ENCODE measurements at places on chromosomes 1 and 21.

GRCh38 chr1:231629132-231629531, 2.5 kb downstream of the DISC1 start:
- no peak for DNase-seq

- DNase-seq = no peak
Observed at GRCh38 chr1:206680279-206680678, 4.4 kb upstream of the MAPKAPK2 start.

DNA sequence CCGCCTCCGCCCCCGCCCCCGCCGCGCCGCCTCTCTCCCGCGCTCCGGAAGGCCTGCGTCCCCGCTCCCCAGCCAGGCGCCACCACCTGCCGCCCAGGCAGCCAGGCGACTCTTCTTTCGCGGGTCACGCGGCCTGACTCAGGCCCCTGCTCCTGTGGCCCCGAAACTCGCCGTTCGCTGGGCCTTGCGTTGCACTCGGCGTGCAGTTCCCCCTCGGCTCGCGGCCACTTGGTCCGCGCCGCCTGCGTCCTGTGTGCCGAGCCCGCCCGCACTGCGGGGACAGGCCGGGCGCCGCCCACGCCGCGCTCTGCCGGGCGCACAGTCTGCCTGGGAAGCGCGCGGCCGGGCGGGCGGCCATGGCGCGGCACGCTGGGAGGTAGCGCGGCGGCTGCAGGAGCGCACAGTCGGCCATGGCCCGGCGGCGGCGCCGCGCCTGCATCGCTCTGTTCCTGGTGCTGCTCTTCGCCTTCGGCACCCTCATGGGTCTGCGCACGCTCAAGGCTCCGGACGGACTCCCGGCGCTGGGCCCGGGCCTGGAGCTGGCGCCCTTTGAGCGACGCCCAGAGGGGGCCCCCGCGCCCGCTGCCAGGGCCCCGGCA, at the start of gene MANEAL:
Gene MANEAL, plus strand, starts transcription at position 75 of the 599 bp plus-strand sequence. Its CDS starts 336 bp downstream, at position 411.
- no peak for DNase-seq

DNA sequence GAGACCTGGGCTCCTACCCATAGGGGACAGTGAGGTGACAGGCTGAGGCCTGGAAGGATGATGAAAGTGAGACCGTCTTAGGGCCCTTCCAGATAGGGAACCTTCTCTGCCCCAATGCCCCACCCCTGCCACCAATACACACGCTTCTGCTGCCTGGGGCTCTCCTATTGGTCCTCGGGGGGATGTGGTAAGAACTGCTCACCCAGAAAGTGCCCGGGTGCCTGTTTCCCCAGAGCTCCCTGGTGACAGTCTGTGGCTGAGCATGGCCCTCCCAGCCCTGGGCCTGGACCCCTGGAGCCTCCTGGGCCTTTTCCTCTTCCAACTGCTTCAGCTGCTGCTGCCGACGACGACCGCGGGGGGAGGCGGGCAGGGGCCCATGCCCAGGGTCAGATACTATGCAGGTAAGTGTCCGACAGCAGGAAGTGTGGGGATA, 948 bp downstream of the SEMA4A start:
- DNase-seq = no peak

DNA sequence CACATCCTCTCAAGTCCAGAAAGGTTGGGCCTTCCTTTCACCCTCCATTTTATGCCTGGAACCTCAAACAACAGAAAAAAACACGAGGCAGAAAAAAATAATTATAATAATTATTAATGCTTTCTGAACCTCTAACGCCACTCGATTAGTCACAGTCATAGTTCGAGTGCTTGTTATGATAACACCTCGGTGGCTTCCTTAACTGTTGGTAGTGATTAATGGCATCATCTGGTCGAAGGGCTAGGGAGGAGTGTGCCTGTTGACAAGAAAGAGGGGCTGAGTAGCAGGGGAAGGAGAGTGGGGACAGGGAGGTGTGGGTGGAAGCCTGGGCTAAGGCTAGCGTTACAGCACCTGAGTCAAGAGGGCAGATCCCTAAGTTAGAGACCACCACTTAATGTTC, 21.3 kb upstream of the IL10 start:
- no peak for DNase-seq

- no peak for DNase-seq
Observed at GRCh38 chr1:32701951-32702598, 495 bp downstream of the SYNC start.

GRCh38 chr21:36874665-36875064, 91.8 kb downstream of the HLCS start:
- no peak for DNase-seq

DNA sequence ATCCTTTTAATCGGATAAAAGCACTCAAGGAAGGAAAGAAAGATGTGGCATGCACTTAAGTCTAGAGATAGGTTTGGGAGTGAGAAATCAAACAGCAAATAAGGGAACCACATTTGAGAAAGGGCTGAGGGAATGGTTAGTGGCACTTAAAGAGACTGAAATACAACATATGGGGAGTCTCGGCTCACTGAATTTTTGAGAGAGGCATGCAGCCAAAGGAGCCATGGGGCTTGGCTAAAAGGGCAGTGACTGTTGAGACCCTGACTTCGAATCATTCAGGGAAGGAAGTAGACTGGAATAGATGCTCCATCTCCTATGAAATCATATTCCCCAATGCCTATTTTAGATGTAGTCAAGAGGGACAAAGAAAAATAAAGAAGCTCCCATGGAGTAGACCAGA, 58.3 kb upstream of the HAO2 start:
- no peak for DNase-seq

DNA sequence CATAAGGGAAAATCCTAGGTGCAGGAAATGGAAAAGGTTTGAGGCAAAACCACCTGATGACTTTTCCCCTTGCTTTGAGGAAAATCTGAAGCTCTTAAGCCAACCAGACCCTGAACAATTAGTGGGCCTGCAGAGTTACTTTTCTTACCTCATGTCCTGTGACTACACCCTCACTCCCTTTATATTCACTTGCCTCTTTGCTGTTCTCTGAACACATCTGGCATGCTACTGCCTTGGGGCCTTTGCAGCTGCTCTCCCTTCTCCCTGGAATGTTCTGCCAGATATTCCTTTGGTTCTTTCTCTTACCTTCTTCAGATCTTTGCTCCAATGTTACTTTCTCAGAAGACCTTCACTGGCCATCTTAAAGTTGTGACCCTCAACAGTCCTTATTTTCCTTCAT, 21.8 kb downstream of the RPTN start:
- DNase-seq = no peak

DNA sequence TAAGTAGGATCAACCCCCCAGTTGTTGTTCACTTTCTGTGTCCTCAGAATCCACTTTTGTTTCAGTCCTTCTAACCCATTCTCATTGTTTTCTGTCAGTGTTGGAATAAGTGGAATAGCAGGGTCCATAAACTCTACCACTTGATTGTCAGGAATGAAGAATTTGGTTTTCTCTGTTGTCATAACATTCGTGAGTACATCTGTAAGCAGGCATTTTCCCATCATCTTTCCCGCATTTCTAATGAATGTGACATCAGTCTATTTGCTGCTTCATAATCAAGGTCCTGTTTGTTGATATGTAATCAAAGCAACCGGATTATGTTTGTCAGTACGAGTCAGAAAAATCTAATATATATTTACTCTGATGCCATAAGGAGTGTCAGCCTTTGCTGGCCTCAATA, 147.1 kb downstream of the KIF26B start:
- DNase-seq = no peak

DNA sequence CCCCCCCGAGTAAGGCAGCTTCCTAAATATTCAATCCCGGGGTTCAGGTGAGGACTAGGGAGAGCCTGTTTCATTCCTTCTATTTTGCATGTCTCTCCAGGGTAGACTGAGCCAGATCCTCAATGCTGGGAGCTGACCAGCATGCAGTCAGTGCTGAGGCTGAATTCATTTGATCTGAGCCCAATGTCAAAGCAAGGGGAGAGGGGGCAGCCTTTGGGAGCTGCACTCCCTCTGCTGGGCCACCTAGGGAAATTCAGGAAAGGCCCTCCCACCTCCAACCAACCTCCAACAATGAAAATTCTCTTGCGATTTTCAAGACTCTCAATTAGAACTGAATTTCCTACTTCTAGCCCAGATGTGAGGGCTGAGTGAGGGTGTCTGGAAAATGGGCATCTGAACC, 371.2 kb downstream of the NPHP4 start:
- no peak for DNase-seq

- DNase-seq = no peak
Observed at GRCh38 chr1:109984190-109984455, 442 bp upstream of the AHCYL1 start.

DNA sequence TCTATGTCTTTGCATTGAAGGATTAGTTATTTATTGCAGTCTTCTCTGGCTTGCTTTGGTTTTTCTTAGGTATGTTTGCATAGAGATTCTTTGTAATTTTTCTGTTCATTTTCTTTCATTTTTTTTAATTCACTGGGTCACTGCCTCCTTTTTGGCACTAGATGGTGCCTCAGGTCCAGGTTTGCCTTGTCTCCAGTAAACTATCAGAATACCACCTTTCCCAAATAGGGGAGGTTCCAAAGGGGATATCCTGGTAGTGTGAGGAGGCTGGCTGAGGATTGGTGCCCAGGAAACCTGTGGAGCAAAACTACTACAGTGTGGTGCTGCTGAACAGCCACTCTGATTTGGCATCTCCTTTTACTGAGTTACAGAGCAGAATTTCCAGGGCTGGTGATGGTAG, 257.1 kb downstream of the KCTD3 start:
- no peak for DNase-seq

DNA sequence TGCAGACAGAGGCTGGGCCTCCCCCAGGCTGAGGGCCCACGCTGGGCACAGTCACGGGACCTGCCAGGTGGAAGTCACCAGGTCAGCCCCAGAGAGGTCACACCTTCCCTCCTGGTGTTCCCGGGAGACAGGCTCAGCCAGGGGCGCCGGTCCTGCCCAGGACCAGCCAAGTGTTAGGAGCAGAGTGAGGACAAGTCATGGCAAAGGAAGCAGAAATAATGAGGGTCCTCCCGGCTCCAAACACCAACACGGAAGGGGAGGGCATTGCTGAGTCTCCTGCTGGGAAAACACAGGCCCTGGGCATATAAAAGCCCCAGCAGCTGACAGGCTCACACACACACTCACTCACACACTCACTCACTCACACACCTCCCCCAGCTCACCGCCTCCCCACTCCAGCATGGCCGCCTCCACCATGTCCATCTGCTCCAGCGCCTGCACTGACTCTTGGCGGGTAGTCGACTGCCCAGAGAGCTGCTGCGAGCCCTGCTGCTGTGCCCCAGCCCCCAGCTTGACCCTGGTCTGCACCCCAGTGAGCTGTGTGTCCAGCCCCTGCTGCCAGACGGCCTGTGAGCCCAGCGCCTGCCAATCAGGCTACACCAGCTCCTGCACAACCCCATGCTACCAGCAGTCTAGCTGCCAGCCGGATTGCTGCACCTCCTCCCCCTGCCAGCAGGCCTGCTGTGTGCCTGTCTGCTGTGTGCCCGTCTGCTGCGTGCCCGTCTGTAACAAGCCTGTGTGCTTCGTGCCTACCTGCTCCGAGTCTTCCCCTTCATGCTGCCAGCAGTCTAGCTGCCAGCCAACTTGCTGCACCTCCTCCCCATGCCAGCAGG, at the start of gene KRTAP10-10:
Gene KRTAP10-10, plus strand, starts transcription at position 339 of the 833 bp plus-strand sequence. Its CDS starts 62 bp downstream, at position 401.
- DNase-seq = no peak

DNA sequence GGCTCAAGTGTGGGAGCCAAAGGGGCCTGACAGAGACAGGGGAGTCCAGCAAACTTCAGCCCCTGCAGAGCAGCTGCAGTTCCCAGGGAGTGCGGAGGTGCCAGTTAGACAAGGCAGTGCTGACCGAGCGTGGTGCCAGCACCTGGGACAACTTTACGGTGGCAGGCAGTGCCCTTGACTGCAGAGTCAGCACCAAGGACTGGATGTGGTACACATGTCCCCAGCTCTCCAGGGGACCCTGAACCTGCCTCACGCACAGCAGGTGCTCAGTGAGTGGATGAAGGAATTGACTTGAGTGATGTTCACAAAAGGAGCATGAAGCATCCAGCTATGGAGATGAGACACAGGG, 296.5 kb downstream of the SIPA1L2 start:
- no peak for DNase-seq

DNA sequence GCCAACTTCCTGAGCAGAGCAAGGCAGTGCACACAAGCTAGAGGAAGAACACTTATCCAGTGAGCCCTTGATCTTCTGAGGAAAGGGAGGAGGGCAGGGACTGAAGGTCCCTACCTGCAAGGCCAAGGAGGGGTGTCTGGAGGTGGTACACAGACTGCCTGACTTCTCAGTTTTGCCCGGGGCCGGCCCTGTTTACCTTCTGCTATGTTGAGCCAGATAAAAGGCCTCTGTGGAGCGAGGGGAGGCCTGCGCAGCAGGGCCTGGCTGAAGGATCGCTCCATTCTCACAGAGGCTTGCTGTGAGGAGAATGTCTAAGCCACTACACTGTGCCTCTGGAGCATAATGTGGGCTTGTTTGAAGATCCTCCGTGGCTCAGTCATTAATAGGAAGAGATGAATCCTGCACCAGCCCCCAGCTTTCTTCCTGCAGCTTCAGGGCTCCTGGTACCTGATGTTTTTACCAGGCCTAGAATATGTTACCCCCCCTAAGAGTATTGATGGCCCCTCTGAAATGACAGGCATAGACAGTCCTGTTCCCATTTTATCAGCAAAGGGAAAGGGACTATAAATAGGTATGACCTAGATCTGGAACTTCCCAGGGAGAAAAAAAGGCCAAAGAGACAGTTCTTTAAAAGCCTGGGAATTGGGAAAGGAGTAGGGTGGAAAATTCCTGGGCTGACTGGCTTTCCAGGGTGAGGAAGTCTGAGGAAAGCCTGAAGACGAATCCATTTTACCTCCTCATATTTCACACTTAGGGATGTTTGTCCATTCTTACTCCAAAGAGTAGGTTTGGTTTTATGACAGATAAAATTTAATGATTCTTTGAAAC, 4.7 kb downstream of the POGK start:
- DNase-seq = no peak

- no peak for DNase-seq
Observed at GRCh38 chr1:239765163-239765562, 326.5 kb upstream of the FMN2 start.

DNA sequence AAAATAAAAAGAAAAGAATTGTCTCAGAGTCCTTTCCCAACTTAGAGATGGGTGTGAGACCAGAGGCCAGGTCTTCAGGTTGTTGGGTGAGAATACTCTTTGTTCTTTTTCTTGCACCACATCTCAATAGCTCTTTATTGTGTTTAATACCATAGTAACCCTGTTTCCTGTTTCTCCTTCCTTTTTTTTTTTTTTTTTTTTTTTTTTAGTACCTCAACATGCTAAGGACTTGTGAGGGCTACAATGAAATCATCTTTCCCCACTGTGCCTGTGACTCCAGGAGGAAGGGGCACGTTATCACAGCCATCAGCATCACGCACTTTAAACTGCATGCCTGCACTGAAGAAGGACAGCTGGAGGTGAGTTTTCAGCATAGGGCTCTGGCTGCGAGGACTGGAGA, 24.4 kb downstream of the CELF3 start:
- no peak for DNase-seq

Measured in stimulated activated CD4-positive, alpha-beta T cell treated with anti-CD3 and anti-CD28 coated beads, TNF-alpha, amount 100 ng/mL, for 1 hour (primary cell).